ENCODE measurements at places on chromosomes 16 and 17. TPM values are rescaled to one million over a fixed set of nuclear protein-coding genes. Genes with fewer than 3 reads are reported as not detected.

Gene TSPAN10
- 0.29 TPM for total RNA-seq

Gene FLYWCH2
- 21.5 TPM for total RNA-seq

DNA sequence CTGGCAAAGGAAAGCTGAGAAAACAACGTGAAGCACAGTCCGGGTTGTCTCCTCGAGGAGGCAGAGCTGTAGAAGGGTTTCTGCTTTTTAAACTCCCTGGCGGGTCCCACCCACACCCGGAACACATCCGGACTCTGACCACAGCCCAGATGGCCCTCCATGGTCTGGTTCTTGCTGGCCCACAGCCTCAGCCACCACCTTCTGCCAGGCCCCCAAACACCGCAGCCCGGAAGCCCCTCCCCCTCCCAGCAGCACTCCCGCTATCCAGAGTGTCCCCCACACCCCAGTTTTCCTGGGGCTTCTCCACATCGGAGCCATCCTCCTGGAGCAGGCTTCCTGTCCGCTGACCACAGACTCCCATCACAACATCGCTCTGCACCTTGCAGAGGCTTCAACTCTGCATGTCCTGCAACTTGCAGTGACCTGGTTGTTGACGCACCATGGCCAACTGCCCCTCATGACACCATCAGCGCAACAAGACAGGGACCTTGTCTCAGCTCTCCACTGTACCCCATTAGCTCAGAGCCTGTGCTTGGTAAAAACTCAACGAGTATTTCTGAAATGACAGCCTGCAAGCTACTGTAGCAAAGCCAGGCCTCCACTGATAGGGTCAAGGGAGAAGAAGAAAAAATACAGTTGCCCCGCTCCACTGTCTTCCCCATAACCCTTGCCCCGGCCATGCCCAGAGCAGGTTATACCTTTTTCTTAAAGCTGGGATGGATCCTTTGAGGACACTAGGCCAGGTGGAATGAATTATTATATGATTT, 129.8 kb downstream of the C16orf78 start:
- DNase-seq: peak; percentile 67

DNA sequence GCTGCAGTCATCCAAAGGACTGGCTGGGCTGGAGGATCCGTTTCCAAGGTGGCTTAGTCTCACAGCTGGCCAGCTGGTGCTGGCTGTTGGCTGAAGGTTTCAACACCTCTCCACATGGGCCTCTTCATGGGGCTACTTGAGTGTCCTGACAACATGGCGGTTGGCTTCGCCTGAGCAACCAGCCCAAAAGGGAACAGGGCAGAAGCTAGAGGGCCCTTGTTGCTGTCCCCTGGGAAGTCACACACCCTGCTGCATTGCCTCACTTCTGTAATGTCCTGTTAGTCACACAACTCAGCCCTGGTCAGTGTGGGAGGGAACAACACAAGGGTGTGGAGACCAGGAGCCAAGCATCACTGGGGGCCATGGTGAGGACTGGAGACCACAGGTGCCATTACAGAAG, 36.6 kb downstream of the C16orf78 start:
- peak; percentile 78 for DNase-seq

- no peak for DNase-seq
These were observed 119.1 kb downstream of the BRIP1 start for GRCh38 chr17:61744252-61744651.
